ENCODE measurements at places on chromosomes 7 and 10.

DNA sequence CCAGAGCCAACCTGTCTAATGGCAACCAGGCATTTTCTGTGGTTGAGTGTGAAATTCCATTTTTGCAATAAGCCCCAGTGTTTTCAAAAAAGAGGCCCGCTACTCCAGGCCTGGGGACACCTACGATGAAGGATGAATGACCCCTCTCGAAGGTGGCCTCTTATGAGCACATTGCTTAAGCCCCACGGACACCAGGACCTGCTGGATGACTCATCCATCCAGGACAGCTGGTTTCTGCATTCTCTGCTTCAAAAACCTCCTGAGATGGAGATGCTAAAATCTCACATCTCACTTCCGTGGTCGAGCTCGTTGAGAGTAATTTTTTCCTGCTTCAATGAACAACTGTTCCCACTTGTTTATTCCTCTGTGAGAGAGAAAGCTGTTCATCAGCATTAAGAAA, 150.2 kb upstream of the FZD8 start:
- no peak for DNase-seq

GRCh38 chr7:14332155-14332554, 342.7 kb upstream of the ETV1 start:
- DNase-seq: no peak

- DNase-seq: peak; percentile 71
Measured at GRCh38 chr10:128268015-128268722, 141.9 kb upstream of the MKI67 start.

DNA sequence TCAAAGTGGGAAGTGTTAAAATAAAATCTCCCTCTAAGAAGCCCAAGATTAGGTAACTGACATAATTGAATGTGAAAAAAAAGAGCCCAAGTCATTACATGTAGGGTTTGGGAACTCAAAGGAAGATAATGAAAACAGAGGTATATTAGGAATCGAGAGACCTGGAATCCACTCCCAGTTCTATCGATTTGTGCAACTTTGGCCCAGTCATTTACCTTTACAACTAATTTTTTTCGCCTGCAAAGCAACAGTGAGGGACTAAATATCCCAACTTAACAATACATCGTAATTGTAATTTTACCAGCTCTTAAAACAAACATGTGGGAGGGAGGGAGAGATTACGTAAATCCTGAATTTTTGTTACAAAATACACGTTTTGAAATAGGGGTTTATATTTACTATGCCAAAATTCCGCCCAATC, 1.4 kb downstream of the MINDY3 start:
- DNase-seq: no peak

GRCh38 chr7:41205600-41205999, 497.3 kb downstream of the INHBA start:
- no peak for DNase-seq

DNA sequence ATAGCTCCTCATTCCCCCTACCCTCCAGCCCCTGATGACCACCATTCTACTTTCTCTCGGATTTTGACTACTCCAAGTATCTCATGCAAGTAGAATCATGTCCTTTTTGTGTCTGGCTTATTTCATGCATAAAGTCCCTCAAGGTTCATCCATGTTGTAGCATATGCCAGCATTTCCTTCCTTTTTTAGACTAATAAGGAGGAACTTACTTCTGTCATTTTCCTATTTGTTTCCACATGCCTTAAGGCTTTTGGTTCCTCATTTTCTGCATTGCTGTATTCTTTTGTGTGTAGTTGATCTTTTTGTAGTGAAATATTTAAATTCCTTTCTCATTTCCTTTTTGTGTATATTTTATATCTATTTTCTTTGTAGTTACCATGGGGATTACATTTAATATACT, 376.9 kb downstream of the CALN1 start:
- no peak for DNase-seq

DNA sequence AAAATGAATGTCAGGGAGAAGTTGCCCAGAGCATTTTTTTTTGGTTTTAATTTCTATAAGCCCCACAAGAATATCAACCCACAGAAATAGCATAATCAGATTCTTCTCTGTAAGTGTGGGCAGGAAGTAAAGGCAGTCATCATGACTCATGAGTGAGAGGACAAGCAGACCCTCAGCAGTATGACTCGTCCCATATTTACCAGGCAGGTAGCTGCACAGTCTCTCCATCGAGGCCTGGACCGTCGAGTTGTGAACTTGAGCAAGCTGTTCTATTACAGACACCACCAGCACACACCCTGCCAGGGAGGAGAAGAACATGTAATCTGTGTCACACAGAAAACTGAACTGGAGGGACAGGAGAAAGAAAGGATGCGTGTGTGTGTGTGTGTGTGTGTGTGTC, 37.8 kb downstream of the AOAH start:
- DNase-seq: no peak

DNA sequence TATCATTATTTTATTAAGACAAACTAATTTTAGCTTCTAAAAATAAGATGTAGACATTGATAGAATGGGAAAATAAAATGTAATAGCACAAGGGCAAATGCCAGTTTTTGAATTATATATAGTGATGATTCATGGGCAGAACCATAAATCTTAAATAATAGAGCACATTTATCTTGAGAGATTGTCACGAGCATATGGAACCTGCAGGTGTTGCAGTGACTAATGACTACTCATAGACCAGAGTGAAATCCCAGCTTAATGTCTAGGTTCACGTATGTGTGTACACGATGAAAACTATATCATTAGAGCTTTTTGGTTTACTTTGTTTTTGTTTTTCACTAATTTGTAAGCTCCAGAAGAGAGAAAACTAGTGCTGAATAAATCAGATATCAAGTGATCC, 150.2 kb upstream of the CACNA2D1 start:
- DNase-seq: no peak

GRCh38 chr7:87411186-87411585, 64.3 kb downstream of the ABCB4 start:
- DNase-seq: no peak

DNA sequence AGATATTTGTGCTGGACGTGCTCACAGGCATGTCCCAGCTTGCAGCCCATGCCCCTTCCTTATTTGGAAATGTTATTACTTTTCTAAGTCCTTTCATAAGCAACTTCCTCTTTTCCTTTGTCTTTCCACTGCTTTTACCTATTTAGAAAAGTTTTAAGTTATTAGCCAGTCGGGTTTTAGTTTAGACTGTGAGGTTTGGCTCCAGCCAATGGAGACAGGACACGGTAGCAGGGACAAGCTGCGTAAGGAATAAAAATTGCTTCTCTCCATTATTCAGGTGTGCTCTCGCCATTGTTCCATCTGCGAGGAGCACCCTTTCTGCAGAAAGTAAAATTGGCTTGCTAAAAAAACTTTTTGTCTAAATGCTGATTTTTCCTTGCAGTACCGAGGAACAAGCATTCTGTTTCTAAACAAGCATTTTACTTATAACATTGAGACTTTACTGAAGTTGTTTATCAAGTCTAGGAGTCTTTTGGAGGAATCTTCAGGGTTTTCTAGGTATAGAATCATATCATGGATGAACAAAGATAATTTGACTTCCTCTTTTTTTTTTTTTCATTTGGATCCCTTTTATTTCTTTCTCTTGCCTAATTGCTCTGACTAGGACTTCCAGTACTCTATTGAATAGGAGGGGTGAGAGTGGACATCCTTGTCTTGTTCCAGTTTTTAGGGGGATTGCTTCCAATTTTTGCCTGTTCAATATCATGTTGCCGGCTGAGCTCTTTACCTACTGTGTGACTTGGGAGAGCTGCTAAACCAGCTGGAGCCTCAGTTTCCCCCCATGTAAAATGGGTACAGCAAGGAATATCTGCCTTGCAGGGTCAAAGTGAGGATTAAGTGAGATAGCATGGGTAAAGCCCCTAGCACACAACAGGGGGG, 63.8 kb downstream of the ALOX5 start:
- no peak for DNase-seq

All from renal cortex interstitium (tissue), 15 donors.